ENCODE measurements at places on chromosomes 4 and X. TPM values are rescaled to one million over a fixed set of nuclear protein-coding genes. Genes with fewer than 3 reads are reported as not detected.

- no peak for DNase-seq
- H3K27me3 ChIP-seq, result no peaks in the 10 kb centered on the region
- H3K4me1 ChIP-seq, result no peaks in the 10 kb centered on the region
- no peaks in the 10 kb centered on the region for H3K36me3 ChIP-seq
- no peak overlapping the region for H3K27ac ChIP-seq
- H3K4me3 ChIP-seq, result no peak overlapping the region
Observed at GRCh38 chr4:8260656-8261111, 8.9 kb upstream of the HTRA3 start.

- H3K27me3 ChIP-seq, result no peaks in the 10 kb centered on the region
- no peaks in the 10 kb centered on the region for H3K4me1 ChIP-seq
- H3K4me3 ChIP-seq, result no peak overlapping the region
- H3K36me3 ChIP-seq, result no peaks in the 10 kb centered on the region
Observed at GRCh38 chr4:4619821-4620220, 78.0 kb upstream of the STX18 start.

Gene PPM1K
- total RNA-seq, result 17.0 TPM

GRCh38 chrX:64265265-64265664 lies 34.9 kb upstream of the ASB12 start:
- no peak for DNase-seq
- H3K4me1 ChIP-seq, result no peaks in the 10 kb centered on the region
- no peak overlapping the region for H3K4me3 ChIP-seq
- no peak overlapping the region for H3K27ac ChIP-seq
- no peaks in the 10 kb centered on the region for H3K27me3 ChIP-seq
- no peaks in the 10 kb centered on the region for H3K36me3 ChIP-seq

- H3K4me3 ChIP-seq, result no peak overlapping the region
- H3K4me1 ChIP-seq, result no peaks in the 10 kb centered on the region
- no peak overlapping the region for H3K27ac ChIP-seq
- no peak for DNase-seq
- H3K36me3 ChIP-seq, result no peaks in the 10 kb centered on the region
Observed at GRCh38 chrX:119760026-119760877, 1.9 kb downstream of the SOWAHD start.

Gene LUZP4
- not detected for total RNA-seq

All from ascending aorta (tissue), 2 donors.